ENCODE measurements at places on chromosomes 12 and 14. TPM values are rescaled to one million over a fixed set of nuclear protein-coding genes. Genes with fewer than 3 reads are reported as not detected.

- no peaks in the 10 kb centered on the region for H3K4me1 ChIP-seq
- no peaks in the 10 kb centered on the region for H3K27me3 ChIP-seq
- H3K4me3 ChIP-seq: no peak overlapping the region
- H3K27ac ChIP-seq: no peak overlapping the region
Measured at GRCh38 chr12:34394211-34395055, 372.1 kb downstream of the ALG10 start.

DNA sequence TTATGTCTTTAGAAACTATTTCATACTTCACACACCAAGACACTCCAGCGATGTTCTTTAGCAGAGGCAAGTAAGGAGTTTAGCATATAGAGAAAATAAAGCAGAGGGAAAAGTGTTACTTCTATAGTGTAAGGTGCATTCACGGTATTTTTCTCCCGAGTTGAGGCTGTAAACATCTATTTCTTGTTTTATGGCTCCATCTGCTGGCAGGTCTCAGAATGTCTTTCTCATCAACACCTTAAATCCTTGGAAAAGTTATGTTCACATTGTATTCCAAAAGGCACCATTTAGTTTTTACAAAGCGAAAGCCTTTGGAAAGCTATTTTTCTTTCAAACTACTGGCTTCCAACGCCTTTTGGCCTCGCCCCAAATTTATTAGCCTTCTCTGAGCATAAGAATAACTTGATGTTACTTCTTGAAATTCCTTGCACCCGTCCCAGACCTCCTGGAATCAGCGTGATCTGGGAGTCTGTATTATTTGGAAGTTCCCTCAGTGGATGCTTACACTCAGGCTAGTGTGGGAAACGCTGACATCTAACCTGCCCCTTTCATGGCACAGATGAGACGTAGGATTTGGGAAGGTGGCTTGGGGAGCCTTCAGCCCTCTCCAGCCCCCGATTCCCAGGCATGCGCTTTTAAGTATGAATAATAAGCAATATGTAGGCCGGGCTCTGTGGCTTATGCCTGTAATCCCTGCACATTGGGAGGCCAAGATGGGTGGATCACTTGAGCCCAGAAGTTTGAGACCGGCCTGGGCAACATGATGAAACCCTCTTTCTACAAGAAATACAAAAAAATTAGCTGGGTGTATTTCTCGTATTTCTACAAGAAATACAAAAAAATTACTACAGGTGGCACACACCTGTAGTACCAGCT lies 1.9 kb upstream of the PIWIL1 start:
- H3K4me1 ChIP-seq: no peaks in the 10 kb centered on the region
- no peak overlapping the region for H3K4me3 ChIP-seq
- no peaks in the 10 kb centered on the region for H3K27me3 ChIP-seq
- H3K36me3 ChIP-seq: no peaks in the 10 kb centered on the region
- no peak overlapping the region for H3K27ac ChIP-seq

DNA sequence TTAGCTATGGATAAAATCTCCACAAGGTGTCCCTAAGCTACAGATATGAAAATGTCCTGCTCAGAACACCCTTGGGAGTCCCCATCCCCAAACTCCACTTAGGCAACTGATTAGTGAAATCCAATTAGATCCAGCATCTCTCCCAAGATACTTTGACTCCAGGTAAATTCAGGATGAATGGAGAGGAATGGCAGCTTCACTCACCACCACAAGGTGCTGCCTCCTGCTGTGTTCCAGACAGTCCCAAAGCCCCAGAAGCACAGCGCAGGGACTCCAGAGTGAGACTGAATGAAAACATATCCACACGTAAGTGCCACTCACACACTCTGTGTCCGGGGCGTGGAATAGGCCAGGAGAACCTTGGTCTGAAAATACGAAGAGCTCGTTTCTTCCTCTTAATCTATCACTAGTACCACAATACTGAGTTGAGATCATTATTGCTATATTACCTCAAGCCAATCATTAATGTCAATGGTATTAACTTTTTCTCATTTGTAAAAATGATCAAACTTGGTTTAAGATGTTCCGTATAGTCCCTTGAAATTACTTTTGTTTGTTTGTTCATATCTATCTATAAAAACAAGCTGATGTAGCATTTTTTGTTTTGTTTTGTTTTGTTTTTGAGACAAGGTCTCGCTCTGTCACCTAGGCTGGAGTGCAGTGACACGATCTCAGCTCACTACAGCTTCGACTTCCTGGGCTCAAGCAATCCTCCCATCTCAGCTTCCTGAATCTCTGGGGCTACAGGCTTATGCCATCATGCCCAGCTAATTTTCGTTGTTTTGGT lies 70.0 kb upstream of the BICD1 start:
- DNase-seq: no peak
- H3K27me3 ChIP-seq: no peaks in the 10 kb centered on the region
- H3K4me3 ChIP-seq: no peak overlapping the region
- no peak overlapping the region for H3K27ac ChIP-seq
- peaks cover 33% of the 10 kb centered on the region for H3K4me1 ChIP-seq

DNA sequence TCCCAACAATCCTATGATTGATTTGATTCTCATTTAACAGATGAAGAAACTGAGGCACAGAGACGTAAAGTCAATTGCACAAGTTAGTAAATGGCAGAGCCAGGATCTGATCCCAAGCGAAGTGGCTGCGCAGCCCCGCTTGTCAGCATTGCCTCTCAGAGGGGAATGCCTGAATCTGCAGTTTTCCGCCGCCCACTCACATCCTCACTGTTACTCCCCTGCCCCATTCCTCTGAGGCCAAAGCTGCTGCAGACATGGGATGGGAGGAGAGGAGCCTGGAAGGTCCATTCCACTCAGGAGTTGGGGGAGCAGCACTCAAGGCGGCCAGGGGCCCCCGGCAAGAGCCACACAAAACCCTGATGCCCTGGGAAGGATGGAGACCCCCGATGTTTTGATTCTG lies 1.0 kb downstream of the NRIP2 start:
- H3K4me3 ChIP-seq: no peak overlapping the region
- DNase-seq: no peak
- H3K27ac ChIP-seq: no peak overlapping the region
- H3K27me3 ChIP-seq: no peaks in the 10 kb centered on the region
- no peaks in the 10 kb centered on the region for H3K36me3 ChIP-seq

DNA sequence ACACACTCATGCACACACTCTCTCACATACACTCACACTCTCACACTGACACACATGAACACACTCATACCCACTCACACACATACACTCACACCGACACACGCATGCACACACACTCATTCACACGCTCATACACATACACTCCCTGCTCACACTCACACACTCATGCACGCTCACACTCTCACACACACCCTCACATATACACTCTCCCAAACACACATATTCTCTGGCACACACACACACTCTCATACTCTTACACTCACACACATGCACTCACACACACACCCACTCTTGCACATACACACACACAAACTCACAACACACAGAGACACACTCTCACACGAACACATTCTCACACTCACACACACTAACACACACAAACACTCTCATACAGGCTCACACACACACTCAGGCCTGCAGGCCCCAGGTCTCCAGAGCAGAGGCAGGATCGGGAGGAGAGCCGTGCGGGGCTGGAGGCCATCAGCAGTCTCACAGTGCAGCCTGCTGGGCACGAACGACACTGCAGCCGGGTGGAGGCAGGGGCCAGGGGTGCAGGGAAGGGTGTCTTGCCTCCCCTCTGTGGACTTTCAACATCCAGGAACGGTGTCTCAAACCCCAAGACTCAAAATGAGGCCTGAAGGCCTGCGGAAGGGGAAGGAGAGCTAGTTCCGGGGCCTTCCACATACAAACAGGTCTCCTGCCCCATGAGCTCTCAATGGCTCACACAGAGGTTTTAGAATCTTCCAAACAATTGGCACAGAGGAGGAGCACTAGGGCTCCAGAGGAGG lies 148.7 kb downstream of the ANO2 start:
- H3K27me3 ChIP-seq: no peaks in the 10 kb centered on the region
- no peak overlapping the region for H3K4me3 ChIP-seq
- no peaks in the 10 kb centered on the region for H3K4me1 ChIP-seq
- H3K36me3 ChIP-seq: no peaks in the 10 kb centered on the region
- no peak overlapping the region for H3K27ac ChIP-seq

DNA sequence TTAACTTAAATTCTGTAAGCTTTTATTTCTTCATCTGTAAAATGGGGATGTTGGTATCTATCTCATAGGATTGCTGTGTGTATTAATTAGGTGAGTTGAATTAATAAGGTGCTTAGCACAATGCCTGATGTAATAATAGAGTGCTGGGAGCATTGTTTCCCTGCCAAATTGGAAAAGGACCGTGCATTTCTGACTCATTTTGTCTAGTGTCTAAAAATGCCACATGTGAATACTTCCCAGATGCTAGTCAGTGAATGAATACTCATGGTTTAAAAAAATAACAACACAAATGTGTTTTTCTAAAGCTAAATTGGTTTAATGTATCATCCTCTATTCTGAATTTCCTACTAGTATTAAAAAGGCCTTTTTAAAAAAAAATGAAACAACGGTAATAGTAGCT lies 45.4 kb upstream of the NEDD1 start:
- H3K4me1 ChIP-seq: peaks cover 10% of the 10 kb centered on the region
- H3K36me3 ChIP-seq: no peaks in the 10 kb centered on the region
- H3K27me3 ChIP-seq: no peaks in the 10 kb centered on the region
- no peak overlapping the region for H3K27ac ChIP-seq

- H3K27ac ChIP-seq: no peak overlapping the region
- H3K4me1 ChIP-seq: no peaks in the 10 kb centered on the region
- no peaks in the 10 kb centered on the region for H3K27me3 ChIP-seq
- H3K36me3 ChIP-seq: no peaks in the 10 kb centered on the region
- DNase-seq: no peak
Measured at GRCh38 chr12:51643951-51644350, 52.9 kb downstream of the SCN8A start.

DNA sequence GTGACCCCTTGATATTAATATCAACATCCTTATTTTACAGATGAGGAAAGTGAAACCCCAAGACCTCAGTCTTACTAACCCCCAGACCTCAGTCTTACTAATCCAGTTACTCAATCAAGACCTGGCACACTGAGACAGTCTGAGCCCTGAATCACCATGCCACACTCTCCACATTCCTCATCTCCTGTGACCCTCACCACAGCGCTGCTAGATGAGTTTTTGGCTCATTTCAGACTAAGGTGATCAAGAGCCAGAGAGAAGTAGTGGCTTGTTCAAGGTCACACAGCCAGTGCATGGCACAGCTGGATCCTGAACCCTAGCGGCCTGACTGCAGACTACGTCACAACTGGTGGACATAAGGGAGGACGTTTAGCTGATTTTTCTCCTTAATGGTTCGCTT lies 579.2 kb downstream of the BCL11B start:
- no peak overlapping the region for H3K4me3 ChIP-seq
- H3K27me3 ChIP-seq: no peaks in the 10 kb centered on the region
- H3K36me3 ChIP-seq: no peaks in the 10 kb centered on the region
- H3K4me1 ChIP-seq: no peaks in the 10 kb centered on the region
- DNase-seq: no peak

DNA sequence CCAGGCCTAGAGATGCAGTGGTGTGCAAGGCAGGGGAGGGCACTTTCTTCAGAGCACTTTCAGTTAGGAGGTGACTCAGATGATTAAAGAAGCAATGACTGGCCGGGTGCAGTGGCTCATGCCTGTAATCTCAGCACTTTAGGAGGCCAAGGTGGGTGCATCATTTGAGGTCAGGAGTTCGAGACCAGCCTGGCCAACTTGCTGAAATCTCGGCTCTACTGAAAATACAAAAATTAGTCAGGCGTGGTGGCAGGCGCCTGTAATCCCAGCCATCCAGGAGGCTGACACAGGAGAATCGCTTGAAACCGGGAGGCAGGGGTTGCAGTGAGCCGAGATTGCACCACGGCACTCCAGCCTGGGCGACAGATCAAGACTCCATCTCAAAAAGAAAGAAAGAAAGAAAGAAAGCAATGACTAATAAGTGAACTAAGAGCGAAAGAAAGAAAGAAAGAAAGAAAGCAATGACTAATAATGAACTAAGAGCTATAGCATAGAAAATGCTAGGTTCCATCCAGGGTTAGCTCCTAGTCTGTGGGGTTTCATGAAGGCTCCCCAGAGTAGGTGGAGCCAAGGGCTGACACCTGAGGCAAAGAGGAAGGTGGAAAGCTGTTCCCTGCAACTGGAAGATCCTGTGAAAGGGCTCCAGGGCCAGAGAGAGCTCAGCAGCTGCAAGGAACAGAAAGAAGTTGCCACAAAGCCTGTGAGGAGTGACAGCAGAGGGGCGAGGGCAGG lies 334.5 kb downstream of the CACNA1C start:
- H3K27me3 ChIP-seq: no peaks in the 10 kb centered on the region
- DNase-seq: no peak
- H3K4me1 ChIP-seq: no peaks in the 10 kb centered on the region
- no peak overlapping the region for H3K27ac ChIP-seq

EML1 gene
- 18.1 TPM for total RNA-seq

C1R gene
- 8.8 TPM for total RNA-seq

C12orf42 gene
- 1.1 TPM for total RNA-seq

ANO2 gene
- total RNA-seq: 3.3 TPM

CD163L1 gene
- total RNA-seq: 0.14 TPM

CISTR gene
- total RNA-seq: not detected

B4GALNT3 gene
- 31.3 TPM for total RNA-seq

CLEC9A gene
- not detected for total RNA-seq

CDC42BPB gene
- total RNA-seq: 127 TPM
